ENCODE measurements at places on chromosomes 4 and X.

DNA sequence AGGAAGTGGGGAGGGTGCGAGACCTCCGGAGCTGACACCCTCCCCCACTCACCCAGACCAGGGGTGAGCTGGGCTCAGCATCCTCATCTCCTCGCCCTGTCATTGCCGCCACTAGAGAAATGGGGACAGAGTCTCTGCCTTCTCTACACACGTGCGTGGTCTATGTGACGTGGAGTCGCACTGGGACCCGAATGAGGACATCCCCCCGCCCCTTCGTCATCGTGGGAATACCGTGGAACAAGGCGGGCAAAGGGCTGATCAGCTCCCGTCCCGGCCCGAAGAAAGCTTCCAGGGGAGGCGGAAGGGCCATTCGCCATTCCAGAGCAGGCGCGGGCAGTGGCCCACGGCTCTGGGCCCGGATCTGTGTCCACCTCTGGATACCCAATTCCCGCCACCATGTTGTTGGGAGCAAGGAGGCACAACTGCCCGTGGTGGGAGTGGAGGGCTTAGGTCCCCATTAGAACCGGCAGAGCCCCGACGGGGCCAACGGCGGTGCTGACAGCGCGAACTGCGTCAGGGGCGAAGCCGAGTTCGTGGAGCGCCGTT lies 12.0 kb downstream of the HMX1 start:
- no peak for DNase-seq

DNA sequence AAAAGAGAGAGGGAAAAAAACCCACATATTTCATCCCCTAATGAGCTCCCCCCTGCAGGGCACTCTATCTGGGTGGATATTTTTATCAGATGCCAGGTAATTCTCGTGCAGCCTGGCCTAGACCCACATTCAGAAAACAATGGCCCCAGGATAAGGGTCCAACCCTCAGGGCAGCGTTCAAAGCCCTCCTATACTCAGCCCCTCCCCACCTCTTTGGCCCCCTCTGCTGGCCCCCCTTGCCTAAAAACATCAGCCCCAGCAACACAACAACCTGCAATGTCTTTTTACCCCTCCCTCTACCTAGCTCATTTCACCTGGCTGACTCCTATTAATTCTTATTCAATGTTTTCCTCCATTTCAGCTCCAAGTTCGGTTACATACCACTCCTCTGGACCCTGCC lies 145.4 kb upstream of the MED14 start:
- no peak for DNase-seq

DNA sequence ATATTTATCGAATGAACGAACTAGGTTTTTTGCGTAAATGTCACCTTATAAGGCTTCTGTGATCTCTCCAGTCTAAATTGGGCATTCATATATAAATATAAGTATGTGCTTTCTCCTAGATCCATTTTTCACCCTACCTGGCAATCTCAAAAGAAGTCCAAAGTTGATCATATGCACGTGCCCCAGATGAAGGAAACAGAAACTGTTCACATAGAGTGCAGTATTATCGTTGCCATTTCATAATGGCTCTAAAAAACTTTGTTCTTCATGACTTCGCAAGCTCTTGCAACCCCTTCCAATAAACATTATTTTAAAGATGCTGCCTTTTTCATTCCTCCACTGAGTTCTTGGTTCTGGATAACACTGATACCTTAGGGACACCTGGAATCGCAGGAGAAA lies 708 bp downstream of the INTS12 start:
- DNase-seq = no peak

DNA sequence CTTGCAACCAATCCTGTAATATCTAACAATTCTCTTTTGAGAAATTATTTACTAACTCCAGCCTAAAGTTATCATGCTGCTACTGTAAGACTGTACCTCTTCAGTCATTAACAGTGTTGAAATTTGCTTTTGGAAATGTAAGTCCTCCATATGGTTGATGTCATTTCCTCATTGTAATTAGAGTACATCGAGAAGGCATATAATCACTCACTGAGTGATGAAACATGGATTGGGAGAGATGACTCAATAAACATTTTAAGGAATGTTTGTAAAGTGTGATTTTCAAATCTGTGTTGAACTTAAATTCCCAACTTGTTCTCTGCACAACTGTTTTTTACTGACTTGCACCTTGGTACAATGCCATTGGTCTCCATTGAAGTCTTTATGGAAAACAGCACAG lies 61.2 kb downstream of the HMGB2 start:
- no peak for DNase-seq

DNA sequence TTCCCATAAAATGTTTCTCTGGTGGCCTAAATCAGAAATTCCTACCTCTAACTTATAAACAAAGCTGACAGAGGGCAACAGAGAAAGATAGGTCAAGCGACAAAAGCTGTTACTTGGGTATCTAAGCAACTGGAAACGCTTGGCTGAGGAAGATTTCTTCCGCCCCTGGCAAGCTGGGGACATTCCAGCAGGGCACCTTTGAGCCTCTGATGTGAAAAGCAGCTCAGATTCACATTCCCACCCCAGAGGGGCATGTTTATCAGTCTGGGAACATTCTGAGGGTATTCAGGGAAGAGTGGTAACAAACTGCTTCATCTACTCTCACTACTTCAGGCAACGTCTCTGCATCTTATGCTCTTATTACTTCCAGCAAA lies 3.5 kb upstream of the CDS1 start:
- DNase-seq = no peak

DNA sequence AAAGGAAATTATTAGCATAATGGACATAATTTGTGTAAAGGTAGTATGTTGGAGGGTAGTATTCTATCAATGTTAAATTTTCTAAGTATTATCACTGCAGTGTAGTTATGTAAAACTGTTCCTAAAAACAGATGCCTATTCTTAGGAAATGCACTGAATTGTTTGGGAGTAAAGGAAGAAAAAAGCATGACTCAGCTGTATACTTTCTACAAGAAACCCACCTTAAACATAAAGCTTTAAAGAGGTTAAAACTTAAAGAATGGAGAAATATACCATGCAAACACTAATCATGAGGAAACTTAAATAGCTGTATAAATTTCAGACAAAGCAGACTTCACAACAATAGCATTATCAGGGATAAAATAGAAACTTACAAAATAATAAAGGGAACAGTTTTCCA lies 292.9 kb downstream of the ANTXR2 start:
- no peak for DNase-seq

DNA sequence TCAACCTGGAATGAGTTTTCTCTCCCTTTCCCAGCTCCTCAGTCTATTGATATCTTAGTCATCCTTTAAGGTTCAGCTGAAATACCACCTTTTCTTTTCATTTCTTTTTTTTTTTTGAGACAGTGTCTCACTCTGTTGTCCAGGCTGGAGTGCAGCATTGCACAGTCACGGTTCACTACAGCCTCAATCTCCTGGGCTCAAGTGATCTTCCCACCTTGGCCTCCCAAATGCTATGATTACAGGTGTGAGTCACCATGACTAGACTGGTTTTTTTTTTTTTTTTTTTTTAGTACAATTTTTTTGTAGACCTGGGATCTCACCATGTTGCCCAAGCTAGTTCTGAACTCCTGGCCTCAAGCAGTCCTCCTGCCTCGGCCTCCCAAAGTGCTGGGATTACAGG lies 28.9 kb downstream of the AFF1 start:
- no peak for DNase-seq

GRCh38 chrX:17471121-17471520 lies 96.1 kb downstream of the NHS start:
- no peak for DNase-seq

DNA sequence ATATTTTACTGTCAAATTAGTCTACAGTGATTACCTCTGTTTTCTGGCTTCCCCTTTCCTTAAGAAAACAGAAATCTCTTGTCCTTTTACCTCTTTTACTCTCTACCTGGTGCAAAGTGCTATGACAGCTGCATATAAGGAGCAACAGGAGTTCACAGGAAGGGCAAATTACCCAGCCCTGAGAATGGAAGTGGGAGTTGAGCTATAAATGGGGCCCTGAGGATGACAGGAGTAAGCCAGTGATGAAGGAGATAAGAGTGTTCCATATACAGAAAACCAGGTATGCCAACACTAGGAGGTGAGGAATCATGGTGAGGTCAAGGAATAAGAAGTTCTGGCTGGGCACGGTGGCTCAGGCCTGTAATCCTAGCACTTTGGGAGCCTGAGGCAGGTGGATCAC lies 4.5 kb upstream of the HSD17B13 start:
- no peak for DNase-seq

DNA sequence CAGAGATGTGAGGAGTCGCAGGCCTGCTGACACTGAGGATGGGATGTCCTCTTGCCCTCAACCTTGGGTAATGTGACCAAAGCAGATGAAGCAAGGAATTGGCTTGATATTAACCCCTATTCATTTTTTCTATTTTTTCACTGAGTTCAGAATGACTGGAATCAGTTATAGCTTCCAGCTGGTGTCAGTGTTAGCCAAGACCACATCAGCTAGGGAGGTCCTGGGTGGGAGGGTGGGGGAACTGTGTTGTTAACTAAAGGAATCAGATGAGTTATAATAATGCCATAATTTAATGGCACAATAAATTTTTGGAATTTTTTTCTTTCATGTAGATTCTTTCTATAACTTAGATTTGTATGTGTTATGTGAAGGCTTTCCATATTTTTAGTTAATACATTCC lies 91.9 kb downstream of the EGF start:
- DNase-seq = no peak

DNA sequence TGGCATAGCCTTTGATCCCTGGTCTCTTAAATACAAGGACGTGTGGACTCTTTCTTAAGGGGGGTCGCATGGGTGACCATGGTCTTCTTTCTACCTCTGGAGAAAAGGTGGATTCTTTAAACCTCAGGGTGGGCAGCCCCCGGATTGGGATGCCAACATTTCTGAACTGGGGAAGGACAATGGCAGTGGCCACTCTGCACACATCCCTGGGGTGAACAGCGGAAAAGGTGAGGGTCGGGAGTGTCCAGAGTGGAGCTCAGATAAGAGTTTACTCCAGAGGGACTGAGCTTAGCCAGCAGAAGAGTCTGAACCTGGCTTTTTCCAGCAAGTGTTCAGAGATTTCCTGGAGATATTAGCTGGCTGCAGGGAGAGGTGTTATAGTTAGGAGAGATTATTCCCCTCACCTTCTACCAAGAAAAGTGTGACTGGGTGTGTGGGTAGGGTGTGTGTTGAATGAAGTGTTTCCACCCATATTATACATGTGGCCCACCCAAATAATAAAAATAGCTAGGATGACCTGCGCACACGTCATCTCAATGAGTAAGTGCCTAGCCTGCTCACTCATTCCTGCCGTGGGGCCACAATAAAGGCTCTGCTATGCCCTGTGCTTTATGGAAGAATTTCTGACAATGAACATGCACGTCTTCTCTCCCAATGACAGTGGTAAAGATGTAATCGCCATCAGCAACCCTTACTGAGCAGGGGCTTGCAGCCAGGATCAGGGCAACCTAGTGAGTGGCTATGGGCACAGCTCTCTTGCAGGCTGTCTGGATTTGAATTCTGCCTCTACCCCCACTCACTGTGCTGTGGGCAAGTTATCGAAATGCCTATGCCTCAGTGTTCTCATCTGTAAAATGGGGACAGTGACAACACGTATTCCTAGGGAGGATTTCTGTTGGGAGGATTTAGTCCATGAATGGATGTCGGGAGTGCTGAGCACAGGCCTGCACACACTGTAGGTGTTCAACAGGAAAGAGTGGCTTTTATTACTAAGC lies 76.6 kb downstream of the SLC2A9 start:
- no peak for DNase-seq

- no peak for DNase-seq
These were observed 18.9 kb upstream of the CXCR3 start for GRCh38 chrX:71637253-71637618.

GRCh38 chr4:63459329-63459728 lies 949.9 kb downstream of the TECRL start:
- no peak for DNase-seq

GRCh38 chrX:122583551-122583950 lies 600.5 kb upstream of the GRIA3 start:
- DNase-seq = no peak

- DNase-seq = no peak
These were observed 67.3 kb upstream of the LHFPL1 start for GRCh38 chrX:112746812-112747595.

DNA sequence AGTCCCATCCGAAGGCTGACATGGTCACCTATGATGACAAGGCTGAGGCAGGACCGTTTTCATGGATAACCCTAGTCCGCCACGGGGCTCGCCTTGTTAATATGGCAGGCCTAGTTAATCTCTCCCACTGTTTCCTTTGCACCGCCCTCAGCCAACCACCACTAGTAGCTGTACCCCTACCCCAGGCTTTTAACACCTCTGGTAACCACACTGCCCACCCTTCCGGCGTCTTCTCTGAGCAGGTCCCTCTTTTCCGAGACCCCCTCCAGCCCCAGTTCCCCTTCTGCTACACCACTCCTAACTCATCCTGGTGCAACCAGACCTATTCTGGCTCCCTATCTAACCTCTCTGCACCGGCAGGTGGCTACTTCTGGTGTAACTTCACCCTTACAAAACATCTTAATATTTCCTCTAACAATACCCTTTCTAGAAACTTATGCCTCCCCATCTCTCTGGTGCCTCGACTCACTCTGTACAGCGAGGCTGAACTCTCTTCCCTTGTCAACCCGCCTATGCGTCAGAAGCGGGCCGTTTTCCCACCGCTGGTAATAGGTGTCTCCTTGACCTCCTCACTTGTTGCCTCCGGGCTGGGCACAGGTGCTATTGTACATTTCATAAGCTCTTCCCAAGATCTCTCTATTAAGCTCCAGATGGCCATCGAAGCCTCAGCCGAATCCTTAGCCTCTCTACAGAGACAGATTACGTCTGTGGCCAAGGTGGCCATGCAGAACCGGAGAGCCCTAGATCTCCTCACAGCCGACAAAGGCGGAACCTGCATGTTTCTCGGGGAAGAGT lies 964.4 kb downstream of the RPA4 start:
- no peak for DNase-seq

GRCh38 chr4:25446611-25447010 lies 69.5 kb downstream of the ANAPC4 start:
- no peak for DNase-seq

DNA sequence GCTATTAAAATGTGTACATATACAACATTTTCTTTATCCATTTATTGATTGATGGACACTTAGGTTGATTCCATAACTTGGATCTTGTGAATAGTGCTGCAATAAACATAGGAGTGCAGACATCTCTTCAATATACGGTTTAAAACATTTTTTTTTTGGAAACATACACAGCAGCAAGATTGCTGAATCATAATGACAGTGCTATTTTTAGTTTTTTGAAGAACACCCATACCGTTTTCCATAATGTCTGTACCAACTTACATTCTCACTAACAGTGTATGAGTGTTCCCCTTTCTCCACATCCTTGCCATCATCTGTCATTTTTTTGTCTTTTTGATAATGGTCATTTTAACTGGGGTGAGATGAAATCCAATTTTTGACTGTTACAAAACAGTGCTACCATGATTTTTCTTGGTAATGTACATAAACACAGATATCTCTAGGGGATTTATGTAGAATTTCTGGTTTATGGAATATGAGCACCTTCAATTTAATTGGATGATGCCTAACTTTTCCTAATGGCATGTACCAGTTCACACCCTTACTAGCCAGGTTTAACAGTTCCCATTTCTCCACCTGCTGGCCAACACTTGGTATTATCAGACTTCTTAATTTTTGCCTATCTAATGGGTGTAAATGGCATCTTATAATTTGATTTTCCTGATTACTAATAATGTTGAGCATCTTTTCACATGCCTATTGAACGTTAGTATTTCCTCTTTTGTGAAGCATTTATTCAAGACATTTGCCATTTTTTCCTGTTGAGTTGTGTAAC lies 21.0 kb upstream of the TMSB15B start:
- no peak for DNase-seq

Data from stimulated activated CD4-positive, alpha-beta T cell treated with anti-CD3 and anti-CD28 coated beads, Interleukin-1b, Interleukin-23, amount 100 ng/mL, for 1 hour (primary cell).